ENCODE measurements at places on chromosomes 6 and 20.

DNA sequence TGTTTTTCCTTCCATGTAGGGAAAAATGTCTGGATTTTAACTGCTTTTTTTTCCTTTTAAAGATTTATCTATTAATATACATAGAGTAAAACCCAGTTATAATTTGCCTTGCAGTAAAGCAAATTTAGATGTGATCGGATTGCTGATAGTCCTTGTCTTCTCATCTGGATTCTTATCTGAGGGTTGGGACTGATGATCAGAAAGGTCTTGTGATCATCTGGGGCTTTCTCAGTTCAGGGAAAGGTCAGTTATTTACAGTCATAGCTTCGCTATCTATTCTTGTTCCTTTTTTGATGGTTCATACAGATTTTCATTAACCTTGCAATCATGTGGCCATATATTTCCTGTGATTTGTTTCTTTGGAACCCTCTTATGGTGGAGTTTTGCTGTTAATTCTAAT is 63.8 kb upstream of the CLDN20 start:
- no peak for DNase-seq

DNA sequence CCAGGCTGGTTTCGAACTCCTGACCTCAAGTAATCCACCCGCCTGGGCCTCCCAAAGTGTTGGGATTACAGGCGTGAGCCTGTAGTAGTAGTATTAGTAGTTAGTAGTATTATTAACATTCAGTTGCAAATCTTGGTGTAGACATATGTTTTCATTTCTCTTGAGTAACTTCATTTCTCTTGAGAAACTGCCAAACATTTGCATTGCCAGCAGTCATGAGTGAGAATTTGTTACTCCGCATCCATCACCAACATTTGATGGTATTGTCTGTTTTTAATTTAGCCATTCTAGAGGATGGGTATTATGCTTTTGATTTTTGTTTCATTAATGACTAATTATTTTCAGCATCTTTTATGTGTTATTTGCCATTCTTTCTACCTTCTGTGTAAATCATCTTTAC is 1.5 kb upstream of the ERVFRD-1 start:
- no peak for DNase-seq

DNA sequence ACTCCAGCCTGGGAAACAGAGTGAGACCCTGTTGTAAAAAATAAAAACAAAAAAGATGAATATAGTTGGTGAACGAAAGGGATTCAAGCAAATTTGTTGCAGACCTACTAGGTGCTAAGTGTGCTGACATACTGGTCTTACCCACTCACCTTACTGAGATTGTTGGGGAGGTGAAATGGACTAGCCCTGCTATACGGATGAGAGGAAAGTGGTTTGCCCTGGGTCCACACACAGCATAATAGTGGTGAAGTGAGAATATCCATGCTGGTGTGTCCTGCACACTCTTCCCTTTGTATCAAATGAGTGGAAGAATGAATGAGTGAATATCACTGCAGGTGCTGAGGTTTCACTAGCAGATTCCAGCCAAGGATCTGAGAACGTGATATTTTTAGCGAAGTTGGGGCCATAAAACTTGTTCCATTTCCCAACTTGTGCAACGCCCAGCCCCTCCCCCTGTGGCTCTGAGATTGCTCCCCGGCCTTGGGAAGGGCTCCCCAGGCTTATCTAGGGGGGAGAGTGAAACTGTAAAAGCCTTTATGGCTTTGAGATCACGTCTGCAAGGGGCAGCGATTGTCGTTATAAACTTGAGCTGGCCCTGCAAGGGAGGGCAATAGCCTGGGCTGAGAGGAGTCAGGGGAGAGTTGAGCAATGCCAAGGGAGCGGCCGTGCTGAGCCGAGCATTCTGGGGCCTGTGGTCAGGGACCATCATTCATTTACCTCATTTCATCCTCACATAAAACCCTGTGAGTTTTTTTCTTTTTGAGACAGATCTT is 33.2 kb upstream of the TTPAL start:
- DNase-seq, result no peak

DNA sequence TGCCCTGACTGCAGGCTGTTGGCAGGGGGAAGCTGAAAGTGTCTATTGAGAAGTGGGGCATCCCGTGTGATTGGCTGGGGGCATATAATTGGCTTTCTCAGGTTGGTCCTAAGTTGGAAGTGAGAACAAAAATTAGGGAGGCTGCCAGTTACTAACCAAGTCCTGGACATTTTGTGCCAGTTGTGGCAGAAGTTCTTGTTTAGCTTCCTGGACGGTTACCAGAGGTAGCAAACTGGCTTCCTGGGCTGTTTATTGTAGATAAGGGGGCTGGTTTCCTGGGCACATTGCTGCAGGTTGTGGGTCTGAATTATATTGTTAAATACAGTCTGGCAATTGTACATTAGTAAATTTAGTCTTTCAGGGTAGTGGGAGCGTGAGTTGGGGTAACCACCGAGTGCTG is 50.6 kb upstream of the SLC2A12 start:
- DNase-seq, result no peak

DNA sequence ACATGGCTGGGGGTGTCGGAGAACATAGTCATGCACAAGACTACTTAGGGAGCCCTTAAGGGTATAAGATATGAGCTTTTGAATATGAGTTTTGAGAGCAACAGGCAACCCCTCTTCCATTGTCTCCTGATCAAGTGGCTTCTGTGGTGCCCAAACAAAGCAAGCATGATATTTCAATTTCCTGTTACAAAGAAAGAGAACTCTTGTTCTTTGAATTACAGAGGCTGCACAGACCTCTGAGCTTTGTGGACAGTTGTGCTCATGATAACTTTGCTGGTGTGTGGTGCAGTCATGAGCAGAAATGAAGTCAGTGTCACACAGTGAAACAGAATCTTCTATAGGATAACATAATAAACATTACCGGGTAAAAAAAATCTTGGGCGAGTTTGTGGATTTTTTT is 66.8 kb upstream of the THEMIS start:
- DNase-seq, result no peak

GRCh38 chr20:37522260-37523011 is 1.4 kb downstream of the NNAT start:
- DNase-seq, result no peak

DNA sequence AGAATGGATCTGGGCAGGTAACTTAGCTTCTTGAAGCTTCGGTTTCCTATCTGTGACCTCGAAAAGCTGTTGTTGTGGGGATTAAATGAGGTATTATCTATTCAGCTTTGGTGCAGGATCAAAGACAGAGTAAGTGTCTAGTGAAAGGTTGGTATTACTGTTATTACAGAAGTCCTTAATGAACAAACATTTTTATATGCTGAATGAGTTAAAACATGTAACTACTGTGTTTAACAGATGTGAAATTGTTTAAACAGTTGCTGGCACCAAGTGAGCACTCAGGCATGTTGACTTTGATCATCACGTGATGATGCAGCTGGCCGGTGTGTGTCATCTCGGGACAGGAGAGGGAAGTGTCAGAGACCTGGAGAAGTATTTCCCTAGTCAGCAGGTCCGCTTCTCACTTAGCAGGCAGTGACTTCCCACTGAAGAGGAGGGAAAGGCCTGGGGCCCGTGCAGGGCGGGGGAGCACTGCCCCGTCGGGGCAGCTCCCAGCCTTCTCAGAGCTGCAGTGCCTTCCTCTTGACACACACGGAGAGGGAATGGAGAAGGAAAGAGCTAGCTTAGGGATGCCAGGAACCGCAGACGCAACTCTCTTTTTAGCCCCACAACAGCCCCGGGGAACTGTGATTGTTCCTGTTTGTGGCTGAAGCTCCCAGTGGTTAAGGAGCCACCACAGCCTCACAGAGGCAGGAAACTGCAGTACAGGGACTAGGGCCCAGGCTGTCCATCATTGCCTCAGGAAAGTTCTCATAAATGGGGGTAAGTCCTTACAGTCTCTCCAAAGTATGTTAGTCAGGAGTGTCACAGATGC is 18.0 kb downstream of the TUBB2A start:
- peak; percentile 62 for DNase-seq

Data from NCI-H1417 treated with DMSO at 0.1 percent for 48 hours (cell line).